Stomach (tissue), 19 donors: ENCODE measurements at places on chromosomes 6 and 20.

DNA sequence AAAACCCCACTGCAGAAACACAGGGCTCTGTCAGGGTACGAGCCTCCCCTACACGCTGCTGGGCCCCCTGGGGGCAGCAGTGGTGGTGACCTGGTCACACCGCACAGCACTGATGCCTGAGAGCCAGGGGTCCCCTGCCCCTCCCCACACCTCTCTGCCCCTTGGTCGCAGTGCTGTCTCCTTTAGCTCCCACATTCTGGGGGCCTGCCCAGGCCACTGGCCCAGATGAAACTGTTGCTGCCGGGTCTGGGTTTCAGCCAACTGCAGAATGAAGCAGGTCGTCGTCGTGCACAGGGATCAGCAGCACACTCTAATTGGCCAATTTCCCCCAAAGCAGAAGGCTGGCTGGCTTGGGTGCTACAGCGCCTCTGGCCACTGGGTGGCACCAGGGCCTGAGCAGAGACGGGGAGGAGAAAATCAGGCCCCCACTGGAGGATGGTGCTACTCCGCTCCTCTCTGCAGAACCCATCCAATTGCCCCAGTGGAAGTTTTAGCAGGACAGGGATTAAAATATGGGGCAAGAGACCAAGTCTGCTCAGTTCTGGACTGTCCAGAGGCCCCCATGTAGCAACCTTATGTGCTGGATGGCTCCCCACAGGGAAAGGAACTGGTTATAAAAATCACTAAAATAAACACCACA, 26.1 kb downstream of the DIDO1 start:
- peak; percentile 75 for DNase-seq

GRCh38 chr6:101226677-101227135, 166.8 kb upstream of the GRIK2 start:
- no peak for DNase-seq

- peak; percentile 16 for DNase-seq
These were observed 1.1 kb downstream of the NDRG3 start for GRCh38 chr20:36744764-36745191.

GRCh38 chr20:49888212-49889000, 26.9 kb downstream of the SPATA2 start:
- peak; percentile 56 for DNase-seq

GRCh38 chr6:98672681-98673475, 161.5 kb upstream of the POU3F2 start:
- DNase-seq = no peak

GRCh38 chr6:149319422-149319821, 1.9 kb downstream of the TAB2 start:
- no peak for DNase-seq

GRCh38 chr6:111175109-111175508, 87.8 kb downstream of the SLC16A10 start:
- no peak for DNase-seq

DNA sequence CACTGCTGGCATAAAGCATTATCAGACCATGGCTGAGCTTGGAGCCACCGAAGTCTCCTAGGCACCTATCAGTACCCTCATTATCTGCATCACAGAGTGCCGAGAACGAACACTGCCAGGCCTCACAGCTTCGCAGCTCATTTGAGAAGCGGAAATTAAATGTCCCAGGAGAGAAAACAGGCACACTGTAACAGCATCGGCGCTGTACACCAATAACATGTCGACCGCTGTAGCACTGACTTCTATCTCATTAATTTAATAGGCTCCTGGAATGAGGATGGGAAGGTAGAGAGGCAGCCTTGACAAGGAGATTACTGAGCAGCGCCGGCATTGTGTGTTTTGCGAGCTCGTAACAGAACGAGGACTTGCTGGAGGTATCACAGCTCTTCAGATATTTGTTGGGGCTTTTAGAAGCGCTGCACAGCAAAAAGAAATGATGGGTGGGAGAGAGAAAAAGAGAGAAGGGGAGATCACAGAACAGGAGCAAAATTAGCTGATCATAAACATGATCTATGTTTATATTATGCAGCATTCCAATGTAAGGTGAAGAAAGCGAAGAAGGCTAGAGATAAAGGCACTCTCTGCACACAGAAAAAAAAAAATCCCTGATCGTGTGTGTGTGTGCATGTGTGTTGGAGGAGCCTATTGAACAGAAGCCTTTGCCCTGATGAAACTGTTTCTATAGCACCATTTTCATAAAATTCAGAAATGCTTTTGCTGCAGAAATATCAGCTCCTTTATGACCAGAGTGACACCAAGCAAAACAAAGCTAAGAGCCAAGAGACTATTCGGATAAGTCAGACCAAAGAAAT, 29.2 kb downstream of the ID4 start:
- peak; percentile 18 for DNase-seq

DNA sequence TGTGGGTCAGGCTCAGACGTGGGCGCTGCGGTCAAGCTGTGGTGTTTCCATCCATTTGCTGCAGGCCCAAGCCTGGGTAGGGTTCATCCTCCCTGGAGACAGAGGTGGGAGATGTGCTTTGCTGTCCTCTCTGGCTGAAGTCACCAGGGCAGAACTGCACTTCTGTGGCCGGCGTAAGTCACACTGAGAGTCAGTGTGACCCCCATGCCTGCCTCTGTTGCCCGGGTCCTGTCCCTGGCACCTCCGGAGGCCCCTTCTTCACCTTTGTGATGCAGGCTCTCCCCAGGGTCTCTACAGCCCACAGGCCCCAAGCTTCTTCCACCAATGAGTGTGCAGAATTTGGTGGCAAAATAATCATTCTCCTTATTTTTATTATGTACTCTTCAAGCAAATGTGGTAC, 53.8 kb upstream of the DACT2 start:
- DNase-seq = no peak

DNA sequence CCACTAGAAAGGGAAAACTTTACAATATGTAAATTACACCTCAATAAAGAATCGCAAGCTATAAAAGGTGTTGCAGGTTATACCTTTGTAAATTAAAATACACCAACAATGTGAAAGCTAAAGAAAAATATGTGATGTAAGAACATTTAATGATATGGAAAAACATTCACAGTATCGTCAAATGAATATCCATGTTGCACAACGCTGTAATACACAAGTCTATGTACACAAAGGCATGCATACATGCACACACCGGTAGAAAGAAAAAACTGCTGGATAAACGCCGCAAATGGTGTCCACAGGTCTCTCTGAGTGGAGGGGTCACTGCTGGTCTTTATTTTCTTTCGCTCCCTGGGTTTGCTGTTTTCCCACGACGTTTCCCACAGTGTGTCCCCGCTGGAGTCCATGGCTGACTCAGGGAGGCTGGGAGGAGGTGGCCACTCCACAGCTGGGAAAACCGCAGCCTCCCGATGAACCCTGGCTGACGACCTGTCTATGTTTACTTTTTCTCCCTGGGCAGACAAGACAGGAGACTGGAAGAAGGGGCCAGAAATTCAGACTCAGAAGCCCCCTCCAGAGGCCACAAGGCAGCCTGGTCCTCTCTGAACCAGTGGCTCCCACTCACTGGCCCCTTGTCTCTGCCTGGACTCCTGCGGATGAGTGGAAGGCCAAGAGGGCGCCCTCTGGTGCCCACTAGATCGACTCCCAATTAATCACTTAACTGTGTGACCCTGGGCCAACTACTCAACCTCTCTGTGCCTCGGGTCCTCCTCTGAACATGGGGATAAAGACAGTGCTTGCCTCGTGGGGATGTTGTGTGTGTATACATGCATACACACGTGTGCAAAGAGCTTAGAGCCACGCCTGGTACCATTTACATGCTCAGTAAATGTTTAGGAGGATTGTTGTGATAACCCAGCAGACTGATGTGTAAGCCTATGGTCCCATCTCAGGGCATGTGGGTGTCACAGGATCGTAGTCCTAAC, 12.8 kb upstream of the BPI start:
- peak; percentile 47 for DNase-seq
